Stimulated activated CD4-positive, alpha-beta T cell treated with anti-CD3 and anti-CD28 coated beads, Interleukin-1b, Interleukin-23, amount 100 ng/mL, for 48 hours (primary cell): ENCODE measurements at places on chromosomes 6 and 20.

GRCh38 chr20:8223091-8223870 is 91.2 kb downstream of the PLCB1 start:
- DNase-seq: no peak

DNA sequence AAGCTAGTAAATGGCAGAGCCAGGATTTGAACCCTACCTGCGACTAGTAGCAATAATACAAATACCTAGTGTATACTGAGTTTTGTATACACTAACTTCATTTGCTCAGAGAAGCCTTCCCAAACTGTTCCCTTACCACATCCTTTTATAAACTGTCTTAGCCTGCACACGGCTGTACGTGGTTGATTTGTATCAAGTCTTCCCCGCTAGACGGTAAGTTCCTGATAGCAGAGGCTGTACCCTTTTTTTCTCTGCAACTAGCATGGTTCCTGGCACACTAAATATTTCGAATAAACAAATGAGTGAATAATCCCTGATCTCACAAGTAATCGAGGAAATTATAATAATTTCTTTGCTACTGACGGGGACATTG is 636 bp downstream of the RTF2 start:
- DNase-seq: no peak

DNA sequence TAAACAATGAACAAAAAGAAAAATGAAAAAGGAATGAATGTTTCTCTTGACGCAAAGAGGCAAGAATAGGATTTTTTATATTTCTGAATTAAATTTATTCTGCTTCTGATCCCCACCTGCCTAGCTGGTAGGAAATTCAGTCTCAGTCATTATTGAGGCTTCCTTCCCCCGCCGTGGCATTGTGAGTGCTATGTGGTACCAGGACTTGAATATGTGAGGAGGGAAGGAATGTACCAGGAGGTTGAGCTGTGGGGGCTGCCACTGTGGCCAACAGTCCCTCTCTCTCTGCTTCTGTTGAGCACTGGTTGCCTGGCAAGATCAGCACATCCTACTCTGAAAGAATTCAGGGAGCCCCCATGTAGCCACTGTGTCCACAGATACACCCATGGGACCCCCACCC is 368.1 kb upstream of the JARID2 start:
- DNase-seq: no peak

DNA sequence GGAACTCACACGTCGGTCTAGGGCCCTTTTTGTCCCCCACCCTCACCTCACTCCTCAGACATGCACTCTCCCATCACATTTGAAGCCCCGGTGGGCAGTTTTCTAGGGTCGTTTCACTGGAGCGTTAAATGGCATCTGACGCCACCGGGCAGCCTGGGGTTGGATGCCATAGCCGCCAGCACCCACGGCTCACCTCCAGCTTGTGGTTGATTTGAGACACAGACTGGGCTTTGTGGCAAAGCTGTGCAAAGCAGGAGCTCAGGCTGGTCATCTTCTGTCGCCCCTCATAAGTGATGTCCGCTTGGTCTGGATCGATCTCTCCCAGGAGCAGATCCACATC is 530 bp downstream of the GOPC start:
- DNase-seq: no peak

DNA sequence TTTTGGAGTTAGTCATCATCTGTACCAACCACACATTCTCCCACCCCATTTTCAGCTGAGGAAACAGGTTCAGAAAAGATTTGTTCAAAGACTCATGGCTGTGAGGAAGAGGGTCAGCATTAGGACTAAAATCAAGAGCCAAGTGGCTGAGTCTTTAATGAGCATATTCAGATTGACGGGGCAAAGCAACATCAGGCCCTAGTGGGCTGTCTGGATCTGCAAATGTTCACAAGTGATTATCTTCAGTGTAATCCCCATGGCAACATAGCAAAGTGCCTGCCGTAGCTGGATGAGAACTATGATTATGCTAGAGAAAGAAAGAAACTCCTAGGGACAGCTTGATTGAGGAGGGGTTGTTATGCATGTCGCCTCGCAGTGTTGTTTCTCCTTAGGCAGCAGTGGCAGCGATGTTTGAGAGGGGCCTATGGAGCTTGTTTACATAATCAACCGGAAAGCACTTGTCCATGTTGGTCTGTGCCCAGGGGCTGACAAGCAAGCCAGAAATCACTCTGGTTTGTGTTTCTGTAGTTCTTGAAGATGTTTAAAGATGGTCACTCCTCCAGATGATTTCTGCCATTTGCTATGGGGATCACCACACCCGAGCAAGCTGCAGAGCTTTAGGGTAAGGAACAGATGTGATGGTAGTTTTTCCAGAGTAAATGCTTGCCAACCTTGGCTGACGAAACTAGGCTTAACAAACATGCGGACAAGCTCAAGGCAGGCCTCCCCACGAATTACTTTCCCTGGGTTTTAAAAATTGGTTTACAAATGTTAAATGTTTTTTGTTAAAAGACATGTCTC is 124.3 kb upstream of the MLIP start:
- DNase-seq: no peak

GRCh38 chr6:118645395-118645794 is 6.0 kb downstream of the CEP85L start:
- no peak for DNase-seq

DNA sequence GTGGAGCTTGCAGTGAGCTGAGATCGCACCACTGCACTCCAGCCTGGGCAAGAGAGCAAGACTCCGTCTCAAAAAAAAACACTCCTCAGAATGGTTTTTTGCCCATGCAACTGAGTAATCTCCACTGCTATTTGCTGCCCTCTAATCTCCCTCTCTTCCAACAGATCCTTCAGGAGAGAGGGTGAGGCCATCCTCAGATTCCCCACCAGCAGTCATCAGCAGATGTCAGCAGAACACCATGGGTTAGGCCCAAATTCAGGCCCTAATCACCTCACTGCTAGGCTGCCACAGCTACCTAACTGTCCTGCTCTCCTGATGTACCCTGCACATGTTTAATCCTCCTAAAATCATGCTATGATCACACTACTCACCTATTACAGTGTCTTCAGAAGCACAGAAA is 63.2 kb upstream of the BEND6 start:
- no peak for DNase-seq

GRCh38 chr20:2820084-2820895 is 4.1 kb downstream of the TMEM239 start:
- no peak for DNase-seq

- no peak for DNase-seq
These were observed 461.9 kb downstream of the KIF16B start for GRCh38 chr20:16111172-16111832.

DNA sequence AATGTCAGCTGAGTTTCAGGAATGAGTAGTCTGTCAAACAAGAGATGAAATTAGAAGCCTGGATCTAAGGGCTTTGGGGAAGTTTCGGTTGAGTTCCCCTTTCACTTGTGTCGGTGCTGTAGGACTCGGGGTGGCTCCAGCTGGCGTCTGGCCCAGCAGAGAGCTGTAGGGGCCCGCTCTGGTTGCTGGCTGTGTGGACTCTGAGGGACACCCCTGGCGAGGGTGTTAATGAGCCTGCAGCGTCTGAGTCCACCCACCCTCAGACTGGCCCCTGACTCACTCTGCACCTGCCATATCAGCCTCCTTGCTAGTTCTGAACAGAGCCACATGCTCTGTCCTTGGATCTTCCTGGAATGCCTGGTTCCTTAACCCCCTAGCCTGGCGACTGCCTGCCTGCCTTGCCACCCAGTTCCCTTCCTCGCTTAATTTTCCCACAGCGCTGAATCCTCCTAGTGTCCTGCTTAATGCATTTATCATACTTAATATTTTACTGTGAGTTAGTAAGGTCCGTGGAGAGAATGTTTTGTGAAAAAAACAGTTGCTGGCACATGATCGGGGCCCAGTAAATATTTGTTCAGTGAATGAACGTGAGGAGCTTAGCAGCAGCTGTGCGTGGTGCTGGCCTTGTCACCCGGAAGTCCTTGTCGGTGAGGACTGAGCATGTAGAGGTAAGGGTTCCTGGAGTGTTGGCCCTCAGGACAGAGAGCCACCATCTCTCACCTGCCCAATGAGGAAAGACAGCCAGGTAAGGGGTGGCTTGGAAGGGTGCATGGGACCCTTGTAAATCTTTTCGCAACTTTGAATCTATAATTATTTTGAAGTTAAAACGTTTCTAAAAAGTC is 1.6 kb downstream of the DNAJC5 start:
- DNase-seq: peak; percentile 25

- no peak for DNase-seq
These were observed 8.5 kb upstream of the SPO11 start for GRCh38 chr20:57321142-57321541.

DNA sequence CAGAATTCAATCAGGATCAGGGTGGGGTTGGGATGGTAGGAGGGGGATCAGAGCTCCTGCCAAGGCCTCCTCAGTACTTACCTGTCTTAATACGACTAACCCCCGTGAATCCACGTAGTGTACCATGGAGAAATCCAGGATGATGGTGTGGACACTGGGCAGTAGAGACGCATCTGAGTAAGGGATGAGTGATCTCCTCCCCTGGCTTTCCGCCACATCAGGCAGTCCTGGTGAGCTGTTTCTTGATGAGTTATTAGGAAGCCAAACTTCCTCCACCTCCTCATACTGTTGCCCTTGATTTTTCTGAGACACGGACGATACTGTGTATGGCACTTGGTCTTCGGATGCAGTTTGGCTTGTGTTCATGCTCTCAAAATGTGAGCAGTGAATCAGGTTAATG is 34.2 kb upstream of the SRPK1 start:
- DNase-seq: no peak

GRCh38 chr6:63764318-63764916 is 128.8 kb downstream of the PHF3 start:
- no peak for DNase-seq

DNA sequence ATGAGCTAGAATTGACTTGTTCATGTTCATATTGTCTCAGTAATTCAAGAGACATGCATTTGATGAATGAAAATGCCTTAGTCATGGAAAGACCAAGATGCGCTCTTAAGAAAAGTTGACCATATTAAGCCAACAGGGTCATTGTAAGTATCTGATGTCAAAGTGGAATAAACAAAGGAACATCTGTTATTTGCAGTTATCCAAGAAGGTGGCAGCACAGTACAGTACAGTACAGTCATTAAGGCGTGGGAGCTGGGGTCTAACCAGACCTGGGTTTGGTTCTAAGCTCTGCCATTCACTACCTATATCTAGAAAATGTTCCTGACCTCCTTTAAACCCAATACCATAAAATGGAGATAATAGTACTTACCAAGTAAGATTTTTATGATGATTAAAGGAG is 178.1 kb downstream of the BACH2 start:
- no peak for DNase-seq

GRCh38 chr6:68701159-68701558 is 66.1 kb downstream of the ADGRB3 start:
- DNase-seq: no peak

DNA sequence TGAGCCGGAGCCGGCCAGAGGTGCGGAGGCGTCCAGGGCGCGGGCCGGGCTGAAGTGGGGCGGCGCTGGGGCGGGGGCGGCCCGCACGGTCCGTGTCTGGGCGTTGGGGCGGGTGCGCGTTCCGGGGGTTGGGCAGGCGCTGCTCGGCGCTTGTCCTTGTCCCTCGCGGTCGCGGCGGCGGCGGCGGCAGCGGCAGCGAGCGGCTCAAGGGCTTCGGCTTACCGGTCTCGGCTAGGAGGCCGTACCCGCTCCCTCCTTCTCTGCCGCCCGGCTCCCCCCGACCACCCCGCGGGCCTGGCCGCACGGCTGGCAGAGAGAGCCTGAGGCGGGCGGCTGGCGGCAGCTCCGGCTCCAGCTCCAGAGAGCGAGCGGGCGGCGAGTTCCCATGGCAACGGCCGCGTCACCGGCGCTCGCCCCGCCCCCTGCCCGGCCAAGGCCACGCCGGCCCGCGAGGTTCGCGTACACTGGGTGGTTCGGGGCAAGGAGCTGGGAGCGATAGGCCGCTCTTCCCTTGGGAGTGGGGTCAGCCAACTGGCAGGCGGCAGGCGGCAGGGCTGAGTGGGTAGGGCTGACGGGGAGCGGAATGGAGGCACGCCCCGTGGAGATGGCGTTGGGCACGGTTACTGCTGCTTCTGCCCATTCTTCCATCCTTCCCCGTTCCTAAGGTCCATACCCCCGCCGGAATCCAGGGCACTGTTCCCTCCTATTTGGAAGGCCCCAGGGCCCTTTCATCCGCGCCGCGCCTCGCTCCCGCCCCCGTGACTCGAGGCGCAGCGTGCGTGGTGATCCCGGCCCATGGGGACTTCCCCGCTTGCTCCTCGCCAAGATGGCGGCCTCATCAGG is at the start of gene LRRC73:
LRRC73 (minus strand) TSS at position 363 of the 843 bp plus-strand sequence. CDS start 561 bp downstream, outside the sequence.
- peak; percentile 69 for DNase-seq

GRCh38 chr6:151269321-151269995 is 29.7 kb downstream of the AKAP12 start:
- DNase-seq: no peak
